Activated T-cell treated with anti-CD3 and anti-CD28 coated beads for 24 hours (primary cell): ENCODE measurements at places on chromosomes 1 and 21.

- no peak for DNase-seq
Observed at GRCh38 chr1:102500758-102501157, 504.0 kb upstream of the OLFM3 start.

DNA sequence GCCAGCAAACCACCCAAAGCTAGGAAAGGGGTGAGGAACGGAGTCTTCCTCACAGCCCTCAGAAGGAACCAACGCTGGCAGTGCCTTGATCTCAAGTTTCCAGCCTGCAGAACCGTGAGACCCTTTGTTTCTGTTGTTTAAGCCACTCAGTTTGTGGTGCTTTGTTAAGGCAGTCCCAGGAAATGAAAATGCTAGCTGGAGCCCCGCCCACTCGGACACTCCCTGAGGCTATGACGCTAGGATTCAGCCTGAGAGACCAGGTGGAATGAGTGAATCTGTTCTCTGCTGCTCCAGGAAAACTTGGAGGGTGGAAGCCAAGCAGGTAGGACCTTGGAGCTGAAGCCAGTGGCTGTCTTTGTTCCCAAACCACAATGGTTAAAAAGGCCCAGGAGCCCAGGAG lies 196.5 kb upstream of the POU3F1 start:
- DNase-seq = no peak

DNA sequence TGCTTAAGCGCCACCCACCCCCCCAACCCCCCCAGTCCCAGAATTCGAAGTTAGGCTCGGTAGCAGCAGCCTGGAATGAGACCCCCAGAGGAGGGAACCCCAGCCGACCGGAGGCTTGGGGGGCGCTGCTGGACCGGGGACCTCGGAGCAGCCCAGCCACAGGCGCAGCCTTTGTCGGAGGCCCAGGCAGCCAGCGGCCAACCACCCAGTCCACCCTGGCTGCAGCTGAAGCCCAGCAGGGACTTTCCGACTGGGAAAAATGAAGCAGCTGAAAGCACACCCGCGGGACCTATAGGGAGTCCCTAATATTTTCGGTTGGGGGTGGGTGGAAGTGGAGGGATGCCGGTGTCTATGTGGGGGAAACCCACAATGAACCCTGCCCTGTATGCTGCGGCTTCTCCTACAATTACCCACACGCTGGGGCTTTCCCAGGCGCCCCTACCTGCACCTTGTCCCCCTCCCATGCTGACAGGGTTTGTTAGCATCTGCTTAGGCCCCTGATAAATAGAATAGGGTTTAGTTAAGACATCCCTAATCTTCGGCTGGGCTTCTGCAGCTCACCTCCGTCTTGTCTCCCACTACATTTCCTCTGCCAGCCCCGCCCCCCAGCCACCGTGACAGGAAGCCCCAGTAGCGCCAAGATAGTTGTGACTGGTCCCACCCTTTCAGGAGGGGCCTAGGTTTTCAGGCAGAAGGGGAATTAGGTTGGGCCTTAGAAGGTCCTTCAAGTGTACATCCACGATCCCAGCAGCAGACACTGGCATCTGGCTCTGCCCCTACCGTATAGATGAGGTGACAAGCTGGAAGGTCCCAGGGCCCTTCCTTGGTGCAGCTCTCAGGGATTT lies 838 bp downstream of the CCDC28B start:
- peak; percentile 69 for DNase-seq

GRCh38 chr1:29266912-29267311 lies 30.6 kb downstream of the PTPRU start:
- DNase-seq = no peak

DNA sequence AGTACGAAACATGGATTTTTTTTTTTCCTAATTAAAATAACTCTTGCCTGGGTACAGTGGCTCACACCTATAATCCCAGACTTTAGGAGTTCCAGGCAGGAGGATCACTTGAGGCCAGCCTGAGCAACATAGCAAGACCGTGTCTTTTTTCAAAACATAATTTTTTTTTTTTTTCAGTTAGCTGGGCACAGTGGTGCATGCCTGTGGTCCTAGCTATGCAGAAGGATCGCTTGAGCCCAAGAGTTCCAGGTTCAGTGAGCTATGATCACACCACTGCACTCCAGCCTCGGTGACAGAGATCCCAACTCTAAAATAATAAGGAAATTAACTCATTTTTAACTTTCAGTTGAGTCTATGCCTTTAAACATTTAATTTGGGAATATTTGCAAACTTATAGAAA lies 170.1 kb downstream of the NEK7 start:
- no peak for DNase-seq

DNA sequence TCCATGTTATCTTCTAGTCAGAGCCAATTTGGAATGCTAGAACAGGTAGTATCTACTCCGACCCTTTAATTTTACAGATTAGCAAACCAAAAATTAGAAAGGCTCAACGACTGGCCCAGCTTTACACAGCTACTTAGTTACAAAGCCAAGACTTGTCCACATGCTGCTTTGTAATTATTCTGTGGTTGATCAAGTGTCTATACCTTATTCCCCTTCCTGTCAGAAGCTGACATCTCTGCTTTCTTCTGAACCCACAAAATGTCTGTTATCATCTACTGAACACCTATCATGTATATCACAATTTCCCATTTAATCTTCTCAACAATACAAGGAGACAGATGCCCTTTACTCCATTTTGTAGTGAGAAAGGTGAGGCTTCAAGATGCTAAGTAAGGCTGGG lies 15.6 kb downstream of the TGFBR3 start:
- no peak for DNase-seq

DNA sequence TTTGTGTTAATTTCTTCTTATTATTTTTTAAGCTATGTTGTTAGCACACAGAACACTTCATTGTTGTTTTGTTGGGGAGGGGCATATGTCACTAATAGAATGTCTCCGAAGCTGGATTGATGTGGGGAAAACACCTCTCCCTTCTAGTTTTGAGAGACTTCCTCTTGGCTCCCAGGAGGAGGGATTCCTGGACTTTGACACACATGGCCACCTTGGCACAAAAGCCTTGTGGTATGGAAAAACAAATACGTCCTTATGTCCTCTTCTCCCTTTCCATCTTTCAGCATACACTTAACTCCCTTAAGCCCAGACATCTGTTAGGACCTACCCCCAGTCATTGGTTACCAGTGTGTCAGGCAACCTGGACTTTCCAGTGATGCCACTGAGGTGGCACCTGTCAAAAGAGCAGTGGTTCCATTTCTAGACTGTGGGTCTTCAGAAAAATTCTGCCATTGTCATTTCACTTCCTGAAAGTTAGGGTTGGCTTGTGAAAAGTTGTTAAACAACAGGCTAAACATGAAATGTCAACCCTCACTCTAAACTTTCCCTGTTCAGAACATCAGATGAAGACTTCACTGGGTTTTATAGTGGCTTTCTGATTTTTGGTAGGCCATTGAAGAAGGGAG lies 12.5 kb upstream of the ABCB10 start:
- DNase-seq = no peak

DNA sequence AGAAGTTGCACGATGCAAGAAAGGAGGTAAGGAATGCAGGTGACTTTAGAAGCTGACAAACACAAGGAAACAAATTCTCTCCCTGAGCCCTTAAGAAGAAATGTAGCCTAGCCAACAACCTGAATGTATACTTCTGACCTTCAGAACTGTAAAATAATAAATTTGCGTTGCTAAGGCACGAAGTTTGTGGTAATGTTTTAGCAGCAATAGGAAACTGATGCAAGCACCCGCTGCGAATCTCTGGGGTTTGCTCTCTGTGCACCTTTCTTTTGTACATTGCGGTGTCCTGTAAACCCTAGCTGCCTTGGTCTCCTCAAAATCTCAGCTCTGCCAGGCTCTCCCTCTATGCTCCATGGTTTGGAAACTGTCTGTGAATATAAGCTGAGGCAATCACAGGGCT lies 15.1 kb downstream of the CD53 start:
- no peak for DNase-seq
